ENCODE measurements at places on chromosomes 16 and 17.

GRCh38 chr16:48384520-48385252 lies 527 bp downstream of the SIAH1 start:
- peak; percentile 58 for DNase-seq

DNA sequence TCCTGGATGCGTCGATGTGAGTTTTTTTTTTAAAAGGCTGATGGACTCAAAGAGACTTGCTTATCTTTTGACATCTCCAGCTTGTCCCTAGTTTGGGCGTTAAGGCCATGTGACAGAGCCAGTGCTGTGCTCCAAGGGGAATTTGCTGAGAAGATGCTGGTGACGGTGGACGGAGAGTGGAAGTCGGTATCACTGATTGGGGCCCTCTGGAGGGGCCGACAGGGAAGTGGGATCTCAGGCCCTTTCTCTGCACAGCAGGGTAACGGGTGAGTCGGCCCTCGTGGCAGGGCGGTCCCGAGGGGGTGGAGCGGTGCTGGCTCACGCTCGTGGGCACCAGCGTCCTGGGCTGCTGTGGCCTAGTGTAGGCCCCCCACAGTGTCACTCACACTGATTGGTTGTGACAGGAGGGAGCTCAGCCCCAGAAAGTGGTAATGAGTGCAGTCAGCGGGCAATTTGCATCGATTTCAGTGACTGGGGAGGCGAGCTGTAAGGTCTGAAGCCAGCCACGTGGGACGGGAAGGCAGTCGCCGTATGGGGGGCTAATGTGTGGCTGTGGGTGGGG lies 91.3 kb downstream of the TBC1D16 start:
- no peak for DNase-seq

DNA sequence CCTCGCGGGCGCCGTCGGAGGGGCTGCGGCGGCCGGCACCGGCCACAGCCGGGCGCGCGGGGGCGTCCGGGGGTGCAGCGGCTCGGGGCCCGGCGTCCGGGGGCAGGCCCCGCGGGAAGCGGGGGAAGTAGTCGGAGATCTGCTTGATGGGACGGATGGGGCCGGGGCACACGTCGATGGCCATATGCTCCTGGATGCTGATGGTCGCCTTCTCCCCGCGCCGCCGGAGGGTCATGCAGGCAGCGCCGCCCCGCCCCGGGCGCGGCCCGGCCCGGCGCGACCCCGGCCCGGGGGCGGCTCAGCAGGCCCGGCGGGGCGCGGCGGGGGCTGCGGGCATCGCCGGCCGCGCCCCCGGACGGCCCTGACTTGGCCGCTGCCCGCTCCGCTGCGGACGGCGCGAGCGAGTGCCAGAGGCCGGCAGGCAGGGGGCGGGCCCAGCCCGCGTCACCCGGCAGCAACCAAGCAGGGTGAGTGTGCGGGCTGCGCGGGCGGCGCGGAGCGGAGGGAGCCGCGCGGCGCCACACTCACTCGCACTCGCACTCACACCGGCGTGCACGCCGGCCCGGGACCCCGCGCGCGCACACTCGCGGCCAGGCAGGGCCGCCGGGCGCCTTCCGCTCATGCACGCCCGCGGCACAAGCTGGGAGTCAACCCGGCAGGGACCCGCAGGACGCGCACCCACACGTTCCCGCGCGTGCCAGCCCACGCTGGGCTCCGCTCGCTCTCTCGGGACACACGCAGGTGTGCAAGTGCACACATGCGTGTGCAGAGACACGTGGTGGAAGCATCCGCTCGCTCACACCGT lies at the start of gene DOC2B:
Gene DOC2B (minus strand): TSS at position 406 of the 805 bp plus-strand sequence. CDS start 171 bp downstream, at position 235.
- peak; percentile 69 for DNase-seq

DNA sequence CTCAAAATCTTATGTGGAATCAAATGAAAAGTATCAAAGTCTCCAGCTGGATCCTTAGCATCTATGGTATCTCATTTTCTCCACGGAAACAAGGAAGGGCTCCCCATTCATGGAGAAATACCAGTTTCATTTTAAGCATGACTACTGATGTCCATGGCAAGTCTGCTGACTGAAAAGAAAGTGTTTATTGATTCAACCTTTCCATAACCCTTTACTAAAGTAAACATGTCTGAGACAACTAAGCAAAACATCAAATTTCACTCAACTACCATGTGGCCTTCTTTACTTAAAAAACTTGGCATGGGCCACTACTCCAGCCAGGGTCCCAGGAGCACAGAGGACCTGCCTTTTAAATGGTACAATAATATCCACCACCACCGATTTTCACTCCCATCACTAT lies 928.0 kb upstream of the SOX9 start:
- DNase-seq: no peak

DNA sequence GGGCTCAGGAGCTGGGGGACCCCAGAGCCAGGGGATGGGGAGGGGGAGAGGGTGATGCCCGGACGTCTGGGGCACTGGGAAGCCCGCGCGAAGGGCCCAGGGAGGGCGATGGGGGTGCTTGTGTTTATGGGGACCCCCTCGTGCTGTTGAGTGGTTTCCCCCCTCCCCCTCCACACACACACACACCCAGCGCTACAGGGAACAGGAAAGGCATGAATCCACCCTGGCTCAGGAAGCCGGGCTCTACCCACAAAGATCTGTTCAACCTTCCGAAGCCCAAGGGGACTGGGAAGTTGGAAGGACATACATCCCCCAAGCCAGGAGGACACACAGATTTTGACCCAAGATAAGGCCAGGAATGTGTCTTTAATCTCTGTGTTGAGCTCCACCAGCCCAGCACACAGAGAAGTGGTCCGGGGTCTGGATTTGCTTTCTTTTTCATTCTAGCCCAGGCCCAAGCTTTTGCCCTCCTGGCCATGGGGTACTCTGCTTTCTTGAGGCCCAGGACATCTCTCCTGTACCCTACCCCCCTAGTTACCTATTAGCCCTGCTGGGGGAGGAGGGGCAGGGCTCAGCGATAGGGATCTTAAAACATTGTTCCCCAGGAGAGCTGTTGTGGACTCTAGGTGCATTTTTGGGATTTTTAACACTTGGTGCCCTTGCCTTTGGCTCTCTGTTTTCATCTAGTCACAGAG lies 1.2 kb downstream of the UBALD2 start:
- peak; percentile 54 for DNase-seq

DNA sequence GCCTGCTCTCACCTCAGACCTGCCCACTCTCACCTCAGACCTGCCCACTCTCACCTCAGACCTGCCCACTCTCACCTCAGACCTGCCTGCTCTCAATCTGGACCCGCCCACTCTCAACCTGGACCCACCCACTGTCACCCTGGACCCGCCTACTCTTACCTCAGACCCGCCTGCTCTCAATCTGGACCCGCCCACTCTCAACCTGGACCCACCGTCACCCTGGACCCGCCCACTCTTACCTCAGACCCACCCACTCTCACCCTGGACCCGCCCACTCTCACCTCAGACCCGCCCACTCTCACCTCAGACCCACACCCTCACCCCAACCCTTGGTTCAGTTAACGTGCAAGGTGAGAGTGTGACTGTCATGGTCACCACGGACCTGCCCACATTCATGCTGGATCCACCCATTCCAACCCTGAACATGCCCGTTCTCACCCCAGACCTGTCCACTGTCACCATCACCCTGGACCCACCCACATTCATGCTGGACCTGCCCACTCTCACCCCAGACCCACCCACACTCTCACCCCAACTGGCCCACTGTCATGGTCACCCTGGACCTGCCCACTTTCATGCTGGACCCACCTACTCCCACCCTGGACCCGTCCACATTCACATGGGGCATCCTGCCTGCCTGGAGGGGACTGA lies 31.2 kb upstream of the ENPP7 start:
- no peak for DNase-seq

DNA sequence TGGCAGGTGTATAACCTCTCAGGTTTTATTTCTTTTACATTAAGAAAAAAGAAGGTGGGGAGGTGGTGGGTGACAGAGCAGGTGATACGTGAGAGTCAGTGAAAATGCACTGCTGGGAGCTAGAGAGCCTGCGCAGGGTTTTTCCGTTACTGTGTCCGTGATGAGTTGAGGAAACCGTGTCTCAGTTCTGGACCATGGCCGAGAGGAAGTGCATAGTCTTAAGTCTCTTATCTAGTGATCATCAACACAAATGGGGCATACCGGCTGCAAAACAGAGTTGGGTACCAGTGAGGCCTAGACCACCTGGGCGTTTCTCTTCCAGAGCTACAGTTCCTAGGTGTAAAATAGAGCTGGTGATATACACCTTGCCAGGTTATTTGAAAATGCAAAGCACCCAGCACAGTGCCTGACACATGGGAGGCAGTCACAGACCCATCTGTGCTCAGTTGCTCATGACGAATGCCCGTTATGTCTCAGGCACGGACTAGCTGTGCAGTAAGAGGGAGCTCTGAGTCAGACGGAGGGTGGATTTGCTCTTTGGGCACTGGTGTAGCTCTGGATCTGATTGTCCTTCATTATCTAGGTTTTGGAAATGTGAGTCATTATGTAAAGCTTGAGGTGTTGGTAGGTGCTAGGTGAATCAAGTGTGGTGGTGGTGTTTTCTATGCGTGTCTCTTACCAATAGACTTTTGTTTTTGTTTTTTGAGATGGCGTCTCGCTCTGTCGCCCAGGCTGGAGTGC lies 60.9 kb downstream of the RPTOR start:
- DNase-seq: no peak

- DNase-seq: no peak
Observed at GRCh38 chr17:6930749-6931148, 65.1 kb upstream of the ALOX12 start.

- no peak for DNase-seq
Observed at GRCh38 chr16:63230421-63231040, 1194.3 kb upstream of the CDH8 start.

DNA sequence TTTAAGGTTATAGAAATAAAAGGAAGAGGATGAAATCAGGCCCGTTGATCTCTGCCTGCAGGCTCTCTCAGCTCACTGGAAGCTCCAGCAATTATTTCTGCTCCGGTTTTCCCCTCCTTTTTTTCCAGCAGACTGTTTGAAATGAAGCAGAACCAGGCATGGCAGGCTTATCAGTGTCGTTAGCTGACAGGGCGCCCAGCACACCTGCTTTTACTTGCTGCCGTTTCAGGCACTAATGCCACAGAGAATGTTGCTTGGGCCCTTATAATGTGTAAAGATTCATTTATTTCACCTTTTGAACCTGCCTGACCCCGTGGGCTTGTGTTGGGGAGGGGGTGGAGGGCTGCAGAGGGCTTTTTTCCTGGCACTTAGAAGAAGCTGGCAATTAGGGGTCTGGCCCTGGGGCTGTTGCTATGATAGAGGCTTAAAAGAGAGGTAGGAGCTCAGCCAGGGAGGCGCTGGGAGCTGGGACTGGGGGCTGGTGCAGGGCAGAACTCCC lies 108.1 kb downstream of the IRX3 start:
- DNase-seq: no peak

DNA sequence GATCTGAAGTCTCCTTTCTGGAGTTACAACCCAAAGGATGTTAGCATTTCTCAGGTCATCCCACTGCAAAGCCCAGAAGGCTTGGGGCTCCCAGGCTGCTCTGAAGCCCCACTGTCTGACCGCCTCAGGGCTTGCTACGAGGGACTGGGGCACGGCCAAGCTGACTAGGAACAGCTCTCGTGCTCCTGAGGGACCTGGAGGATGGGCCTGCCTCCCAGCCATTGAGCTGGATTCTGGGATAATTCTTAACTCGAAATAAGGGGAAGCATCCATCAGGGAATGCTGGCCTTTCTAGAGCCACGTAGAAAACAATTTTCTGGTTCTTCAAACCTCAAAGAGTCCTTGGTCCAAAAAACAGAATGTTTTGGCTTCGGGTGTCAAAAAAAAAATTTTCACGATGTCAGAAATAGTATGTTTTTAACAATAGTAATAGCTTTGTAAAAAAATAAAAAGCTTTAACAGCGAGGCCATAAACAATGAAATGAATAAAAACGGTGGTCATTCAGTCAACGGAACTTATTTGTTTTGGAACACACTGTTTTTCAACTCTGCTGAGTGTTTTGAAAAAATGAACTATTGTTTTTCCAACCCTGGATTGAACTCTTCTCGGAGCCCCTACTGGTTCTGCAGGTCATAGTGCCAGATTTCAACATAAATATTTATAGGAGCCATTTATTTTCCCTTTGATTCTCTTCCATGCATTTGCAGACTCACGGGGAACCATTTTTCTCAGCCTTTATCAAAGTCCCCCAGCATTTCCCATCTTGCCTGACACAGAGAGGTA lies 16.4 kb upstream of the HERPUD1 start:
- DNase-seq: no peak

GRCh38 chr16:56332464-56333079 lies 92.8 kb downstream of the AMFR start:
- peak; percentile 40 for DNase-seq

- no peak for DNase-seq
Observed at GRCh38 chr16:21989751-21990150, 11.2 kb downstream of the PDZD9 start.

DNA sequence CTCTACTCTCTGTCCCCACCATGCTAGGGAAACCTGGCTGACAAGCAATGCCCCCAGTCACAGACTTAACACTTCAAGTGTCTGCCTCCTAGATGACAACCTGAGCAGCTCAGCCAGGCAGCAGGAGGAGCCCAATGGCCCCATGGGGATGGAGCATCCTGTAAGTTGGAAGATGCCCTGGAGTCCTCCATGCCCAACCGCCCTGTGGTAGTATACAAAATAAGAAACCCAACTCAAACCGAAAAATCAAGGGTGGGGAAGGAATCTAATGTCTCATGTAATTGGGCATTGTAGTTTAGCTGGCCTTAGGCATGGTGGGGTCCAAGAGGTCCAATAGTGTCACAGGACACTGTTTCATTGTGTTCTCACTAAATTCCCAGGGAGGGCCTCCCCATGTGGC lies 104.0 kb downstream of the AIPL1 start:
- no peak for DNase-seq

- no peak for DNase-seq
Observed at GRCh38 chr17:35460354-35460851, 11.8 kb upstream of the SLFN13 start.

- no peak for DNase-seq
Observed at GRCh38 chr16:63928421-63928820, 1193.4 kb downstream of the CDH11 start.

GRCh38 chr16:70703041-70703834 lies 17.4 kb upstream of the MTSS2 start:
- DNase-seq: peak; percentile 21

DNA sequence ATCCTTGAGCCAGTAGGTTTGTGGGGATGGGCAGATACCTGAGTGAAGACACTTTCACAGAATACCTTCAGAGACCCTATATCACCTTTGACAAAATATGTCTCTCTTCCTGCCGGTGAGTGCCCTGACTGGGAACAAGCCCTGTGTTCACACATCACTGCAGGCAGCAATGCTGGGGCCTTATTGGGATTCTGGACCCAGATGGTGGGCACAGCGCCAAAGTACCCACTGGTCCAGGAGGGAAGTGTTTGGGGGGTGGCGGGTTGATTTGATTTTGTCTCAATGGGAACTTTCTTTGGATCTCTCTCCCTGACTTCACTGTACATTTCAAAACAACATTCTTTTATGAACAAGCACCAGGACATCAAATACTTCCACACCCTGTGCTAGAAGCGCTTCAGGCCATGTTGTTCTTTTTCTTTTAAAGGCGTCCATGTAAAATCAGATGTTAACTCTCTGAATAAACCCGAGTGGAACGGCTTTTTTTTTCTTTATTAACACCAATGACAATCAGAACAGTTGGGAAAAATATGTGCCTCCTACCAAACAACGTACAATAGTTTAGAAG lies 62.4 kb upstream of the AKTIP start:
- no peak for DNase-seq

- peak; percentile 89 for DNase-seq
Observed at GRCh38 chr17:10729334-10730193, at the start of gene TMEM220. Gene TMEM220, minus strand, starts transcription at chr17:10730023. Its CDS starts 172 bp downstream, at chr17:10729851.

GRCh38 chr17:14015271-14015670 lies 54.0 kb upstream of the COX10 start:
- DNase-seq: no peak

GRCh38 chr17:18016426-18016825 lies 22.5 kb downstream of the ATPAF2 start:
- no peak for DNase-seq

Measured in suppressor macrophage treated with lipopolysaccharide for 1 hour (primary cell).